ENCODE measurements at places on chromosomes 6 and 20.

DNA sequence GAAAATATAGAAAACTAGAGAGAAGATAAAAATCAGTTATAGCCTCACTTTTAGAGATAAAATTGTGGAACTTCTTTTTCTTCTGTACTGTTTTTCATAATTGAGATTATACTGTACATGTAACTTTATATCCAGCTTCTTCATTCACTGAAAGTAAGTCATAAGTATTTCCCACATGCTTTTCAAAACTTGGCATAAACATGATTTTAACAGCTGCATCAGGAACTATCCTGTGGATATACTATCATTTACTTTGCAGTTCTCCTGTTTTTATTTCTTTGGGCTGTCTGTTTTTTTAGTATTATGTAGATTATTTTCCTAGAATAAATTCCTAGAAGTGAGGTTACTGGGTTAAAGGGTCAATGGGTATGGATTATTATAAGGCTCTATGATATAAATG is 14.8 kb downstream of the DSTN start:
- no peak for DNase-seq

DNA sequence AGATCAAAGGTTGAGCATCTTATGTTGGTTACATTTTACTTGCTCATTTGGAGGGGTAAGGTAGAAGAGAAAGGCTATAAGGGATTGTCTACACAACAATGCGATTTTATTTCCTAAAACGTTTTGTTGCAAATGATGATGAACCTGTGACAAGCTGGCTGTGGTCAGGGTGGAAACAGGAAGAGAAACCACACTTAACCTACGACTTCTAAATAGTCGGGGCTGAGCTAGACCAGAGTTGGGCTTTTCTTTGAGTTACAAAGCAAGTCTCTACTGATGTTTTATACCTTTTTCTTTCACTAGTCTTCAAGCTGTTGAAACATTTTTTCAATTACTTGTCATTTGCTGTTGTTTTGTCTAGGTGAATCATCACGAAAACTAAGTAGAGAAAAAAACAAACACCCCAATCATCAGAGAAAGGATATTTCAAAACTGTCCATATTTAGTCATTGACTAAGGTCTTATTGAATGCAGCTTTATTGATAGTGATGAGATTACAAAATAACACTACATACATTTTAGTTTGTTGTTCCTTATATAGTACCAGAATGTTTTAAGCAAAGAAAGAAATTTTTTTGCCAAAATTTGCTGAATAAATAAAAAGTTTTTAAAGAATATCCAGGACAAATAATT is 18.0 kb downstream of the KLHL31 start:
- peak; percentile 46 for DNase-seq

- no peak for DNase-seq
These were observed at the start of gene COL9A1 for GRCh38 chr6:70303034-70303525. Gene COL9A1, minus strand, starts transcription at chr6:70303084. Its CDS starts 160 bp downstream, at chr6:70302924.

- no peak for DNase-seq
These were observed 13.1 kb downstream of the CEP85L start for GRCh38 chr6:118638288-118638687.

DNA sequence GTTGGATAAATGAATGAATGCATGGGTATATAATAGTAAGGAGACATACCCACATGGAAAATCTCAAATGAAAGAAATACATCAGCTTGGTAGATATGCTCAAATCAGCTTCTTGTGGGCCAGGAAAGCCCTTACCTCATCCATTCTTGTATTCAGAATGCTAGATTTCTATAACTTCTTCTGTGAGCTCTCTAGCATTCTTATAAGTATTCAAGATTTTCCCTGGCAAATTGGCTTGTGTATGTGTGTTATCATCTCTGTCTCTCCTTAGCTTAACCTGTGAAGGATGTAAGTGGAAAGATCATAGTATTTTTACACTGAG is 100.8 kb downstream of the OR2B2 start:
- no peak for DNase-seq

- no peak for DNase-seq
These were observed 149.3 kb downstream of the SLC24A3 start for GRCh38 chr20:19361790-19362189.

GRCh38 chr6:118959903-118960302 is 24.9 kb upstream of the MCM9 start:
- DNase-seq: no peak

- DNase-seq: no peak
These were observed 773.3 kb upstream of the DEFB115 start for GRCh38 chr20:30484009-30484748.

GRCh38 chr20:13422637-13423036 is 201.6 kb downstream of the ISM1 start:
- DNase-seq: peak; percentile 29

- DNase-seq: no peak
These were observed 121.8 kb upstream of the FOXO3 start for GRCh38 chr6:108438918-108439317.

DNA sequence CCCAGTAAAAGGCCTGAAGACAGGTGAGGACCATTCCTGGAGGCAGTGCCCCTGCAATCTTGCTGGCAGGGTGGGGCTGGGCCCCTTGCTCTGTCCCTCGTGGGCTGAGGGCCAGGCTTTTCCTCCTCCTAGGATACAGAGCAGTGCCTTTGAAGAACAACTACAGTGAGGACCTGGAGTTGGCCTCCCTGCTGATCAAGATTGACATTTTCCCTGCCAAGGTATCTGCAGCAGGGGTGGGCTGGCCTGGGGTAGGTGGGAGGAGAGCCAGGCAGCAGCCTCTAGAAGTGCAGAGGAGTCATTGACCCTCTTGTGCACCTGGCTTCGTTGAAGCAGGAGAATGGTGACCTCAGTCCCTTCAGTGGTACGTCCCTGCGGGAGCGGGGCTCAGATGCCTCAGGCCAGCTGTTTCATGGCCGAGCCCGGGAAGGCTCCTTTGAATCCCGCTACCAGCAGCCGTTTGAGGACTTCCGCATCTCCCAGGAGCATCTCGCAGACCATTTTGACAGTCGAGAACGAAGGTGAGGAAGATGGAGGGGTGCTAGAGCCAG is 36.5 kb downstream of the PLCG1 start:
- no peak for DNase-seq

GRCh38 chr6:168858926-168859325 is 394.7 kb downstream of the THBS2 start:
- no peak for DNase-seq

GRCh38 chr6:146357578-146358430 is 185.8 kb upstream of the RAB32 start:
- peak; percentile 92 for DNase-seq

- no peak for DNase-seq
These were observed 246.5 kb downstream of the RIMS1 start for GRCh38 chr6:72132851-72133250.

DNA sequence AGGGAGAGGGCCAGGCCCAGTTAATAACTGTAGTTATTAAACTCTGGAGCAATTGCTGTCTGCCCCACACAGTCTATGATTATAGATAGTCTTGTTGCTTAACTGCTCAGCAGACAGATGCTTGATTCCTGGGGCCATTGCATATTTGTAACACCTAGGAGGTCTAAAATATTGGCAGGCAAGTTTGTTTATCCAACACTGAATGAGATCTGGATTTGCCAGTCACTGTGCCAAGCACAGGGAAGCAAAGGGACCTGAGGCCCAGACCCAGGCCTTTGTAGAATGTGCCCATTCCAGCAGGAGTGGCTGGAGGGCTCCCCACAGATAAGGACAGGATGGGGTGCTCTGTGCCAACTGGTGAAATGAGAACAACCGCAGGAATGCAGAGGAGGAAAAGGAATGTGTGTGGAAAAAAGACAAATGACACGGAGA is 17.6 kb upstream of the ENTPD6 start:
- DNase-seq: no peak

DNA sequence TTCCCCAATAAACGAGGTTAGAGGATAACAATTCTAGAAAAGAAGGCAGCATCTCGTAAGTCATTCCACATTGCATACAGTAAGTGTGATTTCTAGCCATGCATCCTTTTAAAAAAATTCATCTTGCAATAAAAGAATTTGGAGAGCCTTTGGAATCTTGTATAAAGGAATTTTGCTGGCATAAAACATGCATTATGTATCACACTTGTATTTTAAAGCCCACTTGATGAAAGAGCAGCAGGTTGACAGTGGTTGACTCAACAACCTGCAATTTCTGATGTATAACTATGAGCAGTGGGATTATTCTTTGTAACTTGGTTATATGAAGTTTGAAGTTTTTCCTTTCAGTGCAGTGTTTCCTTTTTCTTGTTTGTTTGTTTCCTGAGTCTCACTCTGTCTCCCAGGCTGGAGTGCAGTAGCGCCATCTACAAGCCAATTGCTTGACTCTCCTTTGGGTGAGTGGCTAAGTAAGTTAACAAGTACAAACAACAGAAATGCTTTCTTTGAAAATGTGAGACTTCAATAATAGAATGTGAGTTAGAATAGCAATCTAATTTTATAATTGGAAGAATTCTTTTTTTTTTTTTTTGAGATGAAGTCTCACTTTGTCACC is 39.9 kb downstream of the JARID2 start:
- DNase-seq: no peak

GRCh38 chr20:52152416-52152815 is 39.2 kb downstream of the ZFP64 start:
- DNase-seq: no peak

GRCh38 chr6:150418827-150419594 is 50.2 kb downstream of the IYD start:
- peak; percentile 25 for DNase-seq

DNA sequence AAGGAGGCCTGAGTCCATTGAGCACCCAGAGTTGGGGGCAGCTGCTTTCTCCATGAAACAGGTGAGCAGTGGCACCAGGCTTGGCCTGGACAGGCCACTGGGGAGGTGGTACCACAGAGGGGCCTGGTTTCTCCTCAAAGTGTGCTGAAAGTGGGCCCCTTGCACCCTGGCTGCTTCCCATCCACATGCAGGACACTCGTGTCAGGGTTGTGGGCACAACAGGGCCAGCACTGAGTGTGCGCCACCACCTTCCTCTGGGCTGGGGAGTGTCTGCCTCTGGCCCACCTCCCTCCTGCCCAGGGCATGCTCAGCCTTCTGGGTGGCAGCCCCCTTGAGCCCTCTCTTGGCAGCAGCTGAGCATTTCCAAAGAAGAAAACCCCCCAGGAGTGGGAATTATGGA is 5.2 kb upstream of the SLC22A1 start:
- no peak for DNase-seq

GRCh38 chr20:36773107-36773596 is 411 bp downstream of the DSN1 start:
- DNase-seq: no peak

GRCh38 chr6:71250099-71250602 is 38.5 kb upstream of the OGFRL1 start:
- DNase-seq: peak; percentile 94

DNA sequence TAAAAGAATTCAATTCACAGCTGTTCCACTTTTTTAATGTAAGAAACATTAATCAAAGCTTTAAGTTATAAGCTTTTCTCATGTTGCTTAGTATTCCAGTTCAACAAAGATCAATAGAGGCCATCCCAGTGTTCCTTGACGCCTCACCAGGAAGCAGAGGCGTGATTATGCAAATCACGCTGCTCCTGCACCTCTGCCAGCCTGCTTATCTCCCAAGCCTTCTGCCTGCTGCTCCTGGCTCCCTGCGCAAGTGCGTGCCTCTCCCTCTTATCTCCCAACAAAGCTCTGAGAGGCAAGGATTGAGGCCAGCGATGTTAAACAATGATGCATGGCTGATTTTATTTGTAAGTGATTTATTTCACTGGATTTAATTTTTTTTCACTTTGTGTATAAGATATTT is 42.8 kb downstream of the INSM1 start:
- no peak for DNase-seq

DNA sequence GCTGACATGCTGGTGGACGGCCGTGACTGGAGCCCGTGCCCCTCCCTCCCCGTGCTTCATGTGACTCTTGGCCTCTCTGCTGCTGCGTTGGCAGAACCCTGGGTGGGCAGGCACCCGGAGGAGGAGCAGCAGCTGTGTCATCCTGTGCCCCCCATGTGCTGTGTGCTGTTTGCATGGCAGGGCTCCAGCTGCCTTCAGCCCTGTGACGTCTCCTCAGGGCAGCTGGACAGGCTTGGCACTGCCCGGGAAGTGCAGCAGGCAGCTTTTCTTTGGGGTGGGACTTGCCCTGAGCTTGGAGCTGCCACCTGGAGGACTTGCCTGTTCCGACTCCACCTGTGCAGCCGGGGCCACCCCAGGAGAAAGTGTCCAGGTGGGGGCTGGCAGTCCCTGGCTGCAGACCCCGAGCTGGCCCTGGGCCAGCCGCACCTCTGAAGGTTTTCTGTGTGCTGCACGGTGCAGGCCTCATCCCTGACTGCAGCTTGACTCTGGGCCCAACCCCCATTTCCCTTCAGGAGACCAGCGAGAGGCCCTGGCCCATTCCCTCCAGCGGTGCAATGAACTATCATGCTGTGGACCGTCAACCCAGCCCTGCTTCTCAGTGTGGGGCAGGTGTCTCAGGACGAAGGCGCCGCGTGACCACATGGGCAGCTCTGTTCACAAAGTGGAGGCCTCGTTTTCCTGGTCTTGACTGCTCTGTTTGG is 8.1 kb downstream of the NPBWR2 start:
- DNase-seq: no peak

- DNase-seq: no peak
These were observed 240.5 kb upstream of the MAN1A1 start for GRCh38 chr6:119590066-119590465.

GRCh38 chr6:159114569-159114968 is 54.6 kb upstream of the FNDC1 start:
- no peak for DNase-seq

DNA sequence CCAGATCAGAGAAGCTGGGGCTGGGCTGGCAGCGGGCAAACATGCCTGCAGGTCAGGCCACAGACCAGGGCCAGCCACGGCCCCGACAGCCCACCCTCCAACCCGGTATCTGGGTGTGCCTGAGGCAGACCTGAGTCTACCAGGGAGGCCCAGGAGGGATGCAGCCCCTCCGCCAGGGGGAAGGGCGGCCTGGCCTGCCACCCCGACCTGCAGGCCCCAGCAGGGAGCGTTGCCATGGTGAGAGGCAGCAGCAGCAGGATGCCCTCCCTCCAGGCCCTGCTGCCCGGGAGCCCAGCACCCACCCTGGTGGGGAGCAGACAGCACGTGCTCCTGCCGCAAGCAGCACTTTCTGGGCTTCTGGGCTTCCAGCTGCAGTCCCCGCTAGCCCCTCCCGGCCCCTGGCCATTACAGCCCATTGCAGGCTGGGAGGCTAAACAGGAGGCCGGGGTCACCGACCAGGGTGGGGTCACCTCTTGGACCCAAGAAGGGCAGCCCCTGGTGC is 3.8 kb upstream of the EEF1A2 start:
- DNase-seq: no peak

GRCh38 chr20:52104546-52105441 is 86.8 kb downstream of the ZFP64 start:
- no peak for DNase-seq

GRCh38 chr6:164290101-164290500 is 875.6 kb downstream of the QKI start:
- no peak for DNase-seq

- DNase-seq: no peak
These were observed 366.4 kb downstream of the BTBD9 start for GRCh38 chr6:38273325-38273724.

Measured in HCEC 1CT (cell line).